ENCODE measurements at places on chromosomes 11 and 22.

- no peak for DNase-seq
Measured at GRCh38 chr11:108713076-108713790, 48.4 kb downstream of the DDX10 start.

- no peak for DNase-seq
Measured at GRCh38 chr11:78560153-78560552, 14.5 kb downstream of the NARS2 start.

GRCh38 chr22:47835726-47836125, 1073.3 kb downstream of the TBC1D22A start:
- no peak for DNase-seq

- peak; percentile 91 for DNase-seq
Measured at GRCh38 chr22:37686002-37686982, at the start of gene NOL12. Gene NOL12, plus strand, starts transcription at chr22:37686343. Its CDS starts 50 bp downstream, at chr22:37686393.

DNA sequence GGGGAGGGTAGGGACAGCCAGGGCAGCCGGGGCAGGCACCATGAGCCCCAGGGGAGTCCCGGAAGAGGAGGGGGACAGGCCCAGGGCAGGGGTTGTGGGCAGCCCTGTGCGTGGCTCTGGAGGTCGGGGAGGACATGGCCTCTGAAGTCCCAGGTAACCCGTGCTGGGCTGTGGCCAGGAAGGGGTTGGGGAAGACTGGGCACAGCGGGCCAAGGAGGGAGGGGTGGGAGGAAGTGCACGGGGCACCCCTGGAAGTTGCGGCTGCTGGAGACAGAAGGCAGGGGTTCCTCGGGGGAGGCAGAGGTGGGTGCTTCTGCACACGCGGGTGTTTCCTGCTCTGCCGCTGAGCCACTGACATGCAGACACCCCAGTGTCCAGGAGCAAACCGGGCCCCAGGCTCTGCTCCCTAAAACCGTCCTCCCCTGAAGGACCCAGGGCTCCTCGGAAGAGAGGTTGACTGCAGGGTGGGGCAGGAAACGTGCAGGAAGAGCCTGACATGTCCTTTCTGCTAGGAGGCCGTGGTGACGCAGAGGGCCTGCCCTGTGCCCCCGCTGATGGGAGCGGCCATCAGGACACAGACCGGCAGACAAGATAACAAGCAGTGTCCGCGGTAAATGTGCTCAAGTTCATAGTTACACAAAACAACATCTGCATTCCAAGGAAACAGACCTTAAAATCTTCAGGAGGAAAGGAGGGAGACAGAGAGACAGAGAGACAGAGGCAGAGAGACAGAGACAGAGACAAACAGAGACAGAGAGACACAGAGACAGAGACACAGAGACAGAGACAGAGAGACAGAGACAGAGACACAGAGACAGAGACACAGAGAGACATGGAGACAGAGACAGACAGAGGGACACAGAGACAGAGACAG, 5.7 kb downstream of the TNNI2 start:
- DNase-seq = no peak

- DNase-seq = no peak
Measured at GRCh38 chr11:45678976-45679375, 13.6 kb upstream of the CHST1 start.

DNA sequence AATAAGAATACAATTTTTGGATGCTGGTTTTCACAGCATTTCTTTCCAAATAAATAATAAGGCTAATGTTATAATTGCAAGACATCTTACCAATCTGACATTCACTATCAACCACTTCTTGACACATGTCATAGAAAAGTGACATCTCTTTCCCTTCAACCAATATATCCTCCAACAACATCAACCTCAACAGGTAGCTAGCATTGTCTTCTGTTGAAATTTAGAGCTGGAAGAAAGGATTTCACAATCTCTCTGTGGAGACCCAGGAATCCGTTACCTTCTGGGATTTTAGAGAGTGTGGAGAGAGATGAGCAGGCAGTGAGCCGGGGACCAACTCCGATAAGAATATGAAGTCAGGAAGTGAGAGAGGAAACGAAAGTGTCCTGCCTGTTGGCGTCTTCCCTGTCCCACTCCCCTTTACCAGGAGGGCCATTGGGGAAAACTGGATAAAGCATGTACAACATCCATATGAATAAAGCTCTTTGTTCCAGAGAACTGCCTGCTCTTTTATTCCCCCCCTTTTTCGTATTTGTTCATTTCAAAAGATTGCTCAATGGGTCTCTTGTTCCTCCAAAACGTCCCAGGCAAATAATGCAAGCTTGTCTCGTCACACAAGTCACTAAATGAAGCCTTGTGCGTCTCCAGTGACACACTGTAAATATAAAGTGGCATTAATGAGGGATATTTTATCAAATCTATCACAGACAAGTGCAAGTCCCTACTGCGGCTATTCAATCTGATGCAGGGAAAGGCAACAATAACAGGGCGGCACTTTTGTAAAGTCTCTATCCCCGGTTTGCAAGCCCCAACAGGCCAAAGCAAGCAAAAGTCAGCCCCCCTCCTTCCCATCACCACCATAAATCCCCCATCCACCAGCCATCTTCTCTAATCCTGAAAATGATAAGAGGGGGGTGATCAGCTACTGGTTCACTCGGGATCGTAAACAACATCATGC, 3.4 kb downstream of the CADM1 start:
- no peak for DNase-seq

- no peak for DNase-seq
Measured at GRCh38 chr22:19480789-19481188, 1.1 kb downstream of the CDC45 start.

- DNase-seq = no peak
Measured at GRCh38 chr22:33330534-33330933, 272.4 kb upstream of the SYN3 start.

GRCh38 chr11:125201525-125202141, 37.1 kb downstream of the PKNOX2 start:
- DNase-seq = no peak

- DNase-seq = no peak
Measured at GRCh38 chr11:12073886-12074285, 36.5 kb upstream of the MICAL2 start.

GRCh38 chr22:42399315-42400271, 32.6 kb downstream of the NFAM1 start:
- DNase-seq = peak; percentile 35

GRCh38 chr11:68890490-68891231, 13.0 kb downstream of the MRPL21 start:
- peak; percentile 27 for DNase-seq

Data from right lung (tissue), 10 donors.